Esophagus muscularis mucosa (tissue), 4 donors: ENCODE measurements at places on chromosomes 4 and X. TPM values are rescaled to one million over a fixed set of nuclear protein-coding genes. Genes with fewer than 3 reads are reported as not detected.

The BTC gene
- total RNA-seq = 40.6 TPM

The RAI2 gene
- total RNA-seq = 24.4 TPM

GRCh38 chr4:8069102-8069752 lies 89.4 kb downstream of the ABLIM2 start:
- no peaks in the 10 kb centered on the region for H3K36me3 ChIP-seq
- H3K27ac ChIP-seq = no peak overlapping the region
- no peak overlapping the region for H3K4me3 ChIP-seq
- no peaks in the 10 kb centered on the region for H3K27me3 ChIP-seq
- H3K4me1 ChIP-seq = no peaks in the 10 kb centered on the region

DNA sequence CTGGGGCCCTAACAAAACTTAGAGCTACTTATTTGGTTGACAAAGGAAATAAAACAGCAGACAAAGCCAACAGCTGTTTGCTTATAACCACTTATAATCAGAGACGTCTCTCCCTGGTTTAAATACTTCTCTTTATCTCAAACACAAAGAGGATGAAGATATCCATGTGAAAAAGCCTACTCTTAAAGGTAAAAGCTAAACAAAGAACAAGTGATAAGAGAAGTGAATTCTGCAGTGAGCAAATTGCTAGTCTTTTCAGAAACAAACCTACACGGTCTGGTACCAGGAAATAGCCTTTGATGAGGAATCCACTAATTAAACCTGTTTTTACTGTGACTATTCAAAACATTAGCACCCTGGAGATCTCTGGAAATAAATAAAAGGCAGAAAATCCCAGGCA lies 46.7 kb downstream of the GRIA3 start:
- H3K27me3 ChIP-seq = no peaks in the 10 kb centered on the region
- no peaks in the 10 kb centered on the region for H3K4me1 ChIP-seq
- no peaks in the 10 kb centered on the region for H3K36me3 ChIP-seq
- no peak overlapping the region for H3K27ac ChIP-seq
- no peak overlapping the region for H3K4me3 ChIP-seq

- peak overlapping the region; percentile 61 for H3K4me3 ChIP-seq
- H3K4me1 ChIP-seq = peaks cover 32% of the 10 kb centered on the region
- DNase-seq = peak; percentile 92
- peaks cover 34% of the 10 kb centered on the region for H3K36me3 ChIP-seq
- H3K27ac ChIP-seq = peak overlapping the region; percentile 82
These were observed 577 bp upstream of the PIM2 start for GRCh38 chrX:48919360-48919841.

DNA sequence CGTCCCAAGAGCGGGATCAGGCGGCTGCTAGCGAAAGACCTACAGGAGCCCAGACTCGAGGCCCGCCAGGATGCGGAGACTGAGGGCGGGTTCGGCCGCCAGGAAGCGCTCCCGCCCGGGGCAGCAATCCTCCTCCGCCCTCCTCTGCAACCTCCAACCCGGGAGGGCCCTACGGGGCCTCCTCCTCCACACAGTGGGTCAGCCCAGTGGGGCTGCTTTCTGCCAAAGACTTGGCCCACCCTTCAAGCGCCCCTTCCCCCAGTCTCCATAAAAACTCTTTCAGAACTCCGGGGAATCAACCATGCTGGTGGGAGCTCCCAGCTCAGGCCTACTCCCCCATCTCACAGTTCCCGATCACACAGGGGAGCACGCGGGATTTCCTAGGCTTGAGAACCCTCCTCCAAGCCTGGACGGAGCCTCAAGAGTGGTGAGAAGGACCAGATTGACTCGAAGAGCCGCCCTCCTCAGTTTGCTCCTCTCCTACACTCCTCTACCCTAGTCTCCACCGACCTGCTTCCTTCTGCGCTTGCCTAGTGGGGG lies 77.5 kb downstream of the RLIM start:
- DNase-seq = no peak
- H3K4me1 ChIP-seq = peaks cover 17% of the 10 kb centered on the region
- H3K36me3 ChIP-seq = no peaks in the 10 kb centered on the region
- peak overlapping the region; percentile 92 for H3K27ac ChIP-seq

- peaks cover 16% of the 10 kb centered on the region for H3K4me1 ChIP-seq
- H3K27ac ChIP-seq = no peak overlapping the region
- H3K36me3 ChIP-seq = no peaks in the 10 kb centered on the region
- DNase-seq = no peak
- peak overlapping the region; percentile 71 for H3K4me3 ChIP-seq
- no peaks in the 10 kb centered on the region for H3K27me3 ChIP-seq
These were observed 1.1 kb downstream of the CDKL2 start for GRCh38 chr4:75629239-75629638.

DNA sequence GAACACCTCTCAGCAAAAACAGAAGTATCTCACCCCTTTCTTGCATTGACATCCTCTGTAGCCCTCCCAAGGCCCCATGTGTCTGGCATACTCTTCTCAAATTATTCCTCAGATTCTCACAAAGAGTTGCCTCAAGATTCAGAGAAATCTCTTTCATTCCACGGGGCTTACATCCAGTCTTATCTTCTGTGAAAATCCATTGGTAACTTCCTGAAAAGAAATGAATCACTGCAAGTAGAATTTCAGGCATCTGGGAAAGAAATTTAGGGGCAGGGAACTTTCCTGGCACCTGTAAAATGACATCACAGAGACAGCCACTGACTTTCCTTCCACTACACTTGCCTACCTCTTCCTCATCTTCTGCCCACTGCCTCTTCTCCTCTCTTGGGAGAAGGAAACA lies 182.5 kb upstream of the ARHGEF9 start:
- no peak for DNase-seq
- H3K36me3 ChIP-seq = no peaks in the 10 kb centered on the region
- no peaks in the 10 kb centered on the region for H3K4me1 ChIP-seq
- no peak overlapping the region for H3K4me3 ChIP-seq
- no peaks in the 10 kb centered on the region for H3K27me3 ChIP-seq
